ENCODE measurements at places on chromosomes 13 and 19.

- no peak for DNase-seq
Measured at GRCh38 chr13:34358811-34359513, 541.0 kb downstream of the RFC3 start.

DNA sequence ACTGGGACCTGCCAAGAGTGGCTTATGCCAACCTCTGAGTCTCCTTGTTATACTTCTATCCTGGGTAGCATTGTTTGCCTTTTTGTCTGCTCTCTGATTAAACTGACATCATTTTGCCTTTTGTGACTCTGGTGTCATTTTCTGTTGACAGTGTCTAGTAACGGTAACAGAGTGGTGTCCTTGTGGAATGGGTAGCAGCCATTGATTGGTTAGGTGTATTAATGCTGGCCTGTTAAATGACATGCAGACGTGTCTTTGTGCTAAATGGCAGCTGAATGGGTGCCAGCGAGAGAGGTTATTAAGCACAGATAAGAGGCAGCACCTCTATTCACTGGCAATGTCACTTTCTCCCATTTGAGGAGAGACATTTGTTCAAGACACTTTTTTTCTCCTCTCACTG is 1289.4 kb downstream of the PCDH9 start:
- DNase-seq: no peak

DNA sequence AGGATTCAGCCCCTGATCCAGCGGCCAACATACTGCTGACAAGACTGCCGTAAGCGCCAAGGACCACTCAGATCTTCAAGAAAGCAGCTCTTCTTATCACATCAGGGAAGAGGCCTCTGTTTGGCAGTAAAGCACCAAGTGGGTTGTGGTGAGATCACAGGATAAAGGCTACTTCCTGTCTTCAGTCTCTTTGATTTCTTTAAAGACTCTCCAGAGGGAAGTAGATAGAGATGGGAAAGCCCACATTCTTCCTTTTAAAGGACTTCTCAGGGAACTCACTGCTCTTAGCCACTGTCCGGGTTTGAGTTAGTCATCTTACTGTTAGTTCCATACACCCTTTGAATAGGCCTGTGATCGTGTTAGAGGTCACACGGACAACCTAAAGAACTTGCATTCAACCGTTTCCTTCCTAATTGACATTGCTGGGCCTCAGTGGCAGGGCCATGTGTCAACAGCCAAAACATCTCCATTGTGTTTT is 47.2 kb upstream of the POMP start:
- peak; percentile 32 for DNase-seq

DNA sequence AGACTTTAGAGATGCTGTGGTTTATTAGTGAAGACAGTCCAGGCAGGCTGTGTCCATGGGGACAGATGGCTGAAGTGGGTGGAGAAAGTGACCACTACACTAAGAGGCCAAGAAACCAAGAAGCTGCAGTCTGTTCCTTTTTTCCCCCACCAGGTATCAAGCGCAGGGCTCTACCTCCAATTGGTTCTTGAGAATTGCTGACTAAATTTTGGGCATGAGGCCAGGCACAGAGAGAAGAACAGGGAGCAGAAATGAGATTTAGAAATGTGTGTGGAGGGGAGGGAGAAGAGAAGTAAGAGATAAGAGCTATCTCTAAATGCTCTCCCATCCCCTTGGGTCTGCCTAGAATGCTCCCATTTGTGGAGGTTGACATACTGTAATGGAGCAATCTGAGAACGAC is 12.3 kb upstream of the CYSLTR2 start:
- DNase-seq: no peak

GRCh38 chr13:54980651-54981050 is 1952.0 kb downstream of the OLFM4 start:
- no peak for DNase-seq

GRCh38 chr19:21498651-21499050 is 6.8 kb upstream of the ZNF429 start:
- DNase-seq: no peak

DNA sequence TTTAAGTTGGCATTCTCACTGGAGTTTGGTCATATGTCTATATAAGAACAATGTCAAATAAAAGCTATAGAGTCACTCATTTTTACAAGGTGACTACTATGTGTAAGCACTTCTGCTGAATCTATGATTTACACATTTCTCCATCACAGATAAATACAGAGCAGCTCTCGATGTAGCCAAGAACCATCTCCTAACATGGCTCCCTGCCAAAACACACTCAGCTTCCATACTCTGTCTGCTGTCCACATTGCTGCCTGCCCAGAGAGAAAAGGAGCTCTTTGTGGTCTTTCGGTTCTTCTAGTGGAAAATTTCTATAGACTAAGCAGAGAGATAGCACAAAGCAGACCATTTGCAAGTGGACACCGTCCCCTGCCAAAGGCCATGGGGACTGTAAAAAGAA is 190.9 kb upstream of the KLF12 start:
- DNase-seq: no peak

DNA sequence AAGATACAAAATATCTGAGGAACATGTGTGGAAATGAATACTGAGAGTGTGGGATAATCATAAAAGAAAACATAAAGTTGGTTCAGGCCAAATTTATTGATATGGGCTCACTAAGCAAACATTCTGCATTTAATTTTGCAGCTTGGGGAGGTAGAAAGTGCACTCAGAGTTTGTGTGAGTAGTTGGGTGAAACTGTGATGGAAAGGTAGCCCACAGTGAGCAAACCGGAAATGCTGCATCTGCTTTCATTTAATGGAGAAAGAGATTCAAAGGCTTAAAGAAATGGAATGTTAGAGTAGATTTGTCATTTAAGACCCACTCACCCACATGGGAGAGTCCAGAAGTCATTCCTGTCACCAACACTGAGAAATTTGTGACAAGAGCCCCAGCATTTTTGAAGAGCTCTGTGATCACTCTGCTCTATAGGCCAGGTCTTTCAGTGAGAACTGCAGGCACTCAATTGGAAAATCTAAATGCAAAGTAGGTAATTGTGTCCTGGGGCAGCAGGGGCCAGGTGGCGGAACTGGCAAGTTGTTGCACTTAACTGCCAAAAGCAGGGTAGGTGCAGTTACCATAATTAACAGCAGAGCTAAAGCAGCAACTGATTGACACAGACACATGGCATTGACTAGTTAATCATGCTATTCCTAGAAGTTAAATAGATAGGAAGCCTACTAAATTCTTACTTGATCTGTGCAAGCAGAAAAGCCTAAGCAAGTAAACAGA is 1228.3 kb upstream of the PCDH20 start:
- no peak for DNase-seq

GRCh38 chr19:49690079-49690655 is 749 bp upstream of the CPT1C start:
- no peak for DNase-seq

Data from CD4-positive, alpha-beta T cell treated with Interleukin-10 for 1 hour (primary cell).